ENCODE measurements at places on chromosomes 5 and 9.

DNA sequence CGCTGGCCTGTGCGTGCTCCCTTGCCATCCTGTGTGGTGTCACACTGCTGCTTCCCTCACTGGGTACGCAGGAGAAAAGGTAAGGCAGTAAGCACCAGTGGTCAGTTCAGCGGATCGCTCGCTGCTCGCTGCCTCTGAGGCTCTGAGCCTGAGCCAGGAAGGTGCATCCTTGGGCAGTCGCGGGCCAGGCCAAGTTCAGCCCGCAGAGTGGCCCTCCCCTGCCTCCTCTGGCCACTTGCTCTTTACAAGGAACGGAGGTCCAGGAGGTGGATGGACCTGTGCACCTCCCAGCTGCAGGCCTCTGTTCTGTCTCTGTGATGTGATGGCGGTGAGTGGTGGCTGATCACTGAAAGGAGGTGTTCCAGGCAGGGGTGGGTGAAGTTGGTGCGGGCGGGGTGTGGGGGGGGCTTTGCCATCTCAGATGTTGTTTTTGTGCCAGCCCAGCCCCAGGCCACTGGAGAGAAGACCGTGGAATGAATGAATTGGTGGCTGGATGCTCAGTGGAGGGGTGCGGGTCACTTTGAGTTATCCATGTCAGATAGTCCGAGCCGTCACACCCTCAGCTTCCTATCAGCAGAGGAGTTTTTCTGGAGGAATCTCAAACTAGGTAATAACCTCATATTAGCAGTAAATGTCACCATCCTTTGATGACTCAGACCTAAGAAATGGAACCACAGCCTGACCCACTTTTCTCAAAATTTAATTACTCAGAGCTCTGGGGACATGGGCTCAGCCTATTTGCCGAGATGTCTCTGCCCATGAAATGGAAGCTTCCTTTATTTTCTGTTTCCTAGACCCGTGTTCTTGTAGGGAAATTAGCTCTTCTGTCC is 7.3 kb downstream of the COL5A1 start:
- no peak for DNase-seq

DNA sequence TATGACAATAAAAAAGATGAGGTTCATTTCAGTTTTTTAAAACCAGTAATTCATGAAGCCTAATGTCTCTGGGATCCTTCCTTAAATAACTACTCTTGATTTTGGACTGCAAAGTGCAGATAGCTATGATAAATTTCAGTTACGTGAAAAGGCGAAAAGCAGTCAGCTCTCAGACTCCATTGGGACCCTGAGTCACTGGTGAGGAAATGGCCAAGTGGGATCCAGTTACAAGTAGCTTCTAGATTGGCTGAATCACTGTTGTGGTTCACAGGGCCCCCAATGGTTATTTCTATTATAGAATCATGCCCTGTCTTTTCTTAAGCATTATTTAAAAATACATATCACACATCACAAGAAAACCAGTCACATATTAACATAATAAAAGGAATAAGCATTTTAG is 31.1 kb upstream of the PPP3R2 start:
- DNase-seq, result no peak

- no peak for DNase-seq
Measured at GRCh38 chr9:119961774-119962424, 592.7 kb upstream of the BRINP1 start.

DNA sequence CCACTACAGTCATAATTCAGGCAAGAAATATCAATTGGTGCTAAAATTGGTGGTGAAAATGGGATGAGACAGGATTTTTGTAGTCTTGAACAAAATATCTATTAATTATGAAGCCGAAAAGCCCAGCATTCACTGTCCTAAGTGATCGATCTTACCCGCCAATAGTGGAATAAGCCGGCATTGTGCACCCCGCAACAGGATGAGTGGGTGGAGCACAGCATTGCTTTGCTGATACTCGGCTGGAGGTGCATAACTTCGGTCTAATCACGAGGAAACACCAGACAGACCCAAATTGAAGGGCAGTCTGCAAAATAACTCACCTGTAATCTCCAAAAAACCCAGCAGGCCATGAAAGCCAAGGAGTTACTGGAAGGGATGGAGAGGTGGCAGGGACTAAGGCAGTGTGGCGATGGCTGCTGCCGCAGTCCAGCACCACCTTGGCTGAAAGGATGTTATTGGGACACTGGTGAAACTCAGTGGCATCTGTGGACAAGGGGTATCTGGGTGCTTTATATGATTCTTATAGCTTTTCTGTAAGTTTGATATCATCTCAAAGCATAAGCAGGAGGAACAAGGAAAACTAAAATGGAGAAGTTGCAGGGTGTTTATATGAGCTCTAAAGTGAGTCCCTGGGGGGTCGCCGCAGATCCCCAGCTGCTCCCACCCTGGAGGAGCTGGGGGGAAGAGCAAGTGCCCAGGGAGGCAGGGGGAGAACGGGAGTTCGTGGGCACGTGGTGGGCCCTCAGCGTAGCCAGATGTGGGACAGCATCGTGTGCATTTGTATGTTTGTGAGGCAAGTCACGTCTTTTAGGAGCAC is 45.2 kb downstream of the AHRR start:
- no peak for DNase-seq

DNA sequence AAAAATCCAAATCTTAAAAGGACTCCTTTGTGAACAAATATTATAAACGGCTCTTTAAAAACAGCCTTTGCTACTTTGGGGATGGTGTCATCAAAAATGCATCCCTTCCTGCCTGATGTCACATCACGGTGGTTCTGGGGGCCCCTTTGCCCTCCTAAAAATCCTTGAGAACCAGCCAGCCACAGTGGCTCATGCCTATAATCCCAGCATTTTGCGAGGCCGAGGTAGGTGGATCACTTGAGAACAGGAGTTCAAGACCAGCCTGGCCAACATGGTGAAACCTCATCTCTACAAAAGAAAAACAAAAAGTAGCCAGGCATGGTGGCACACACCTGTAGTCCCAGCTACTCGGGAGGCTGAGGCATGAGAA is 43.9 kb downstream of the FNBP1 start:
- DNase-seq, result no peak

- no peak for DNase-seq
Measured at GRCh38 chr9:16689351-16689938, 181.0 kb downstream of the BNC2 start.

GRCh38 chr5:150301901-150302300 is 804 bp downstream of the ARSI start:
- DNase-seq, result no peak

DNA sequence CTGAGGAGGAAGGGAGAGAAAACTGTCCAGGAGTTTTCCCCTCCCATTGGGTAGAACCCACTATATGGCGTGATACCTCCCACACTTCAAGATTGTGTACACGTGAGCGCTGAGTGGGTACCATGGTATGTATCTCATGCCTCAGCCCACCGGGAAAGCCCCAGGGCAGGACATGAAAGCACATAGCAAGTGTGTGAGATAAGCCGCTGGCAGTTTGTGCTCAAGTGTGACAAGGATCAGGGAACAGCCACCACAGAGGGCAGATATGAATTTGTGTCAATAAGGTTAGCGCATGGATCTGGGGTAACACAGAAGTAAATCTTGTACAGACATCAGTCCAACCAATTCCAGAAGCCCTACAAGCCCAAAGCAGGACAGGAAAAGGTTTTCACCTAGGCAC is 42.6 kb upstream of the NAA35 start:
- DNase-seq, result no peak

- DNase-seq, result no peak
Measured at GRCh38 chr9:7137571-7137970, 379.8 kb downstream of the KDM4C start.

DNA sequence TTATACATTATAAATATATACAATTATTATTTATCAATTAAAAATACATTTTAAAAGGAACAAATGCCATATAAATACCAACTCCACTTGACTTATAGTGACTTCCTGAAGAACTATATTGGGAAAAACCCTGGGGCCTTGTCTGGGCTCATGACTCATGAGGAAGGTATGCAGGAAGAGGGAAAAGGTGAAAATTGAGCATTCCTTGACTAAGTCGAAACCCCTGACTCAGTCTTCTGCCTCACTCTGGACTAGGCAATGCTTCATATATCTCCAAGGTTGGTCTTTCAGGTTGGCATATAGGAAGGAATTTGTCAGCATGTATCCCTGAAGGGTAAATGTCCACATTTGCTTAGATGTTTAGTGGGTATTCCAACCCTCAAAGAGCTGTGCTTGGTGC is 78.5 kb downstream of the SH3TC2 start:
- no peak for DNase-seq

DNA sequence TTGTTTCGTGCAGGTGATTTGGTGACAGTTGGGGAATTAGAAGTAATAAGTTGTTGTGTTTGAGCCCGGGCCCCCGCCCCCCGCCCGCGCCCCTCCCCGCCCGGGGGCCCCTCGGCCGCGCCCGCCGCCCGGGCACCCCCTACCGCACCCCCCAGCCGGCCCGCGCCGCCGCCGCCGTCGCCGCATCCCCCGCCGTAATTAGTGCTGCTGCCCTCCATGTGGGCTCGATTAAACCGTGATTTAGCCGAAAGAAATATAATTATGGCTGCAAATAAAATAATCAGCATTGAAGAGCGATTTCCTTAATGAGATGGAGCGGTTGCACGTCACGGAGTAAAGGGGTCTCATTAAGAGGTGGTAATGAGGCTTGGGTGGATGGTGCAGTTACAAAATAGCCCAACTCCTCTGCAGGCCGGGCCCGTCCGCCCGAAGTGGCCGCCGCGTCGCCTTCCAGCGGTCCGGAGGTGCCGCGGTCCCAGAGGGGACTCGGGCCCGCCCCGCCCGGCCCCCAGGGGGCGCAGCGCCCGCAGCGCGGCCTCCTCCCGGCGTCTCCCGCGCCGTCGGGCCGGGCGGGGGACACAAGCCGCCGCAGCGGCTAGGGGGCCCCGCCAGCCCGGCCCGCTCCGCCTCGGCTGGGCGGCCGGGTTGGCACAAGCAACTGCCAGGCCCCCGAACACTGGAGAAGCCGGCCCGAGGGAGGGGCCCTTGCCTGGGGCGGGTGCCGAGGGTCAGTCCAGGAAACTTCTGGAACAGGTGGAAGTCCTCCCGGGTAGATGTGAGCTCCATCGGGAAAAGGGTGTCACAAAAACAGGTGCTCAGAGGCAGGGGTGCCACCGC is 6.9 kb upstream of the OTP start:
- no peak for DNase-seq

- no peak for DNase-seq
Measured at GRCh38 chr5:75438722-75439121, 72.7 kb downstream of the CERT1 start.
